ENCODE measurements at places on chromosomes 11 and 22.
A peak's percentile ranks its signal among the peaks of the same experiment; 100 is the strongest.

DNA sequence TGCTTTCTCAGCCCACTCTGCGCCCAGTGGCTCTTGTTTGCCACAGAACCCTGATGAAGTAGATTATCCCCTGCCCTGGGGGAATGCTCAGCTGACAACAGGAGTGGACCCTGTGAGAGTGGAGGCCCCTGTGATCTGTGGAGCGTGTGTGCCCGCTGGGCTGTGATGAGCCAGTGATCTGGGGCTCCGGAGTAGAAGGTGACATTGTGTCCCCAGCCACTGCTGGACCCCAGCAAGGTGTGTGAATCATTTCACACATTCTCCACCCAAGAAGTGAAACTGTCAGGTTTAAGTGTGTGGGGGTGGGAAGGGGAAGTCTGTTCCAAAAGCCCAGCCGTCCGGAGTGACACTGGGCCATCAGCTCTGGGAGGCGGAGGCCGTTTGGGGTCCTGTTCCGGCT, 33.1 kb upstream of the GRAMD4 start:
- DNase-seq, result no peak

DNA sequence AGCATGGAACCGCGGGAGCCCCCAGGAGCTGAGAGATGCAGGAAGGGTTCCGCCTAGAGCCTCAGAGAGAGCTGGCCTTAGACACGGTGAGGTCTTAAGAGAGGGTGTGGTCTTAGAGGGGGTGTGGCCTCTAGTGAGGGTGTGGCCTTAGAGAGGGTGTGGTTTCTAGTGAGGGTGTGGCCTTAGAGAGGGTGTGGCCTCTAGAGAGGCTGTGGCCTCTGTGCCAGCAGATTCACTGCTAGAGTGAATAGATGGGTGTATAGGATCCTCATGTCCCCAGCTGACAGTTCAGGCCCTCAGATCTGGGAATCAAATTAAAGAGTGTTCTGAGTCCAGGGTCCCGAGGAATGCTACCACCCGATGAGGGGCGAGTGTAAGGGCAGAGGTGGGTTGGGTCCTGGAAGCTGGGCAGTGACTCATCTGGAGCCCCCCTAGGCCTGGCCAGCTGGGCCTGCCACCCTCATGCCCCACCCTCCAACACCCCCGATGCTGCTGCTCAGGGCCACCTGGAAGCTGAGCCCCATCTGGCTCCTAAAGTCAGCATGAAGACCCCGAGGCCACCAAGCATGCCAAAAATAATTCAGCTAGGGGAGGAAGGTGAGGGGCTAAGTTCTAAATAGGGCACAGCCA, 49.5 kb downstream of the IGF2 start:
- DNase-seq, result peak; percentile 39

- DNase-seq, result peak; percentile 68
Measured at GRCh38 chr11:83723999-83724398, 437.8 kb upstream of the CCDC90B start.

- DNase-seq, result peak; percentile 15
Measured at GRCh38 chr11:107592813-107593212, 1.9 kb downstream of the ELMOD1 start.

- no peak for DNase-seq
Measured at GRCh38 chr11:79949574-79949973, 508.7 kb upstream of the TENM4 start.
